ENCODE measurements at places on chromosomes 7 and 10. TPM values are rescaled to one million over a fixed set of nuclear protein-coding genes. Genes with fewer than 3 reads are reported as not detected.

- DNase-seq: no peak
Measured at GRCh38 chr10:98489561-98490481, 43.1 kb upstream of the HPS1 start.

- no peak for DNase-seq
Measured at GRCh38 chr7:51428217-51428887, 111.7 kb upstream of the COBL start.

DNA sequence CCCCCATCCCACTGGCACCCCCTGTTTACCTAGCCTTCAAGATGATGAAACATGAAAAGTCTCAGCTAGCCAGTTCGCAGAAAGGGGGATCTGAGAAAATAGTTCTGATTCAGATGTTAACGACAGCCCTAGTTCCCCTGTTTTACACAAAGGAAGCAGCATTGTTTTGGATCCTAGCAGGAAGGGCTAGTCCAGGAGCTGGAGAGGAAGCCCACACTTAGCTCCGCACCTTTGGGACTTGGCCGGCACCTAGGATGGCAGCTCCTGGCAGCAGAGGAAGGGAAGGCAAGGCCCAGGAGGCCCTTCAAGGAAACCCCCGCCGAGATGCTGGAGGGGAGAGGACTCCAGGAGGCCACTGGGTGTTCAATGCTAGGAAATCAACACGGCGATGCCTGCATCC is 29.0 kb upstream of the MGMT start:
- no peak for DNase-seq

- DNase-seq: no peak
Measured at GRCh38 chr7:146698995-146699610, 582.5 kb downstream of the CNTNAP2 start.

DNA sequence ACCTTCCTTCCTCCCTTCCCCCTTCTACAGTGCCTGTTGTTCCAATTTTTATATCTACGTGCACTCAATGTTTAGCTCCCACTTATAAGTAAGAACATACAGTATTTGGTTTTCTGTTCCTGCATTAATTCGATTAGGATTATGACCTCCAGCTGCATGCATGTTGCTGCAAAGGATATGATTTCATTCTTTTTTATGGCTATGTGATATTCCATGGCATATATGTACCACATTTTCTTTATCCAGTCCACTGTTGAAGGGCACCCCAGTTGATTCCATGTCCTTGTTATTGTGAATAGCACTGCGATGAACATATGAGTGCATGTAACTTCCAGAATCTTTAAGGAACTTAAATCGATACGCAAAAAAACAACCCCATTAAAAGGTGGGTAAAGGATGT is 39.9 kb downstream of the BET1 start:
- no peak for DNase-seq

DNA sequence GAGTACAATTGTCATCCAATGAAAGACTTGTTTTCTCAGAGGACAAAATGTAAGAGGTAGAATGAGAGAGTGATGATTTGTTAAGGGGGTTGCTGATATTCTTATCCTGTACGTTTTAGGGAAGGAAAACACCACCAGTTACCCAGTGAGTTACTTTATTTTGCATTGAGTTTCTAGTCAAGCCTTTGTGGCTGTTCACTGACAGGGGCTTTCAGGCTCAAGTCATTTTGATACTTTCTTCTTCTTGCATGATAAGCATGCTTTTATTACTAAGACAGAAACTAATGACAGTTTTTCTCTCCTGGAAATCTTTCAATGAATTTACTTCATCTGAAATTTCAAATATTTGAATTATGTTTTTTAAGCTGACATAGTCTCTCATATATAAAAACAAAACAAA is 710.2 kb upstream of the POM121L12 start:
- DNase-seq: no peak

DNA sequence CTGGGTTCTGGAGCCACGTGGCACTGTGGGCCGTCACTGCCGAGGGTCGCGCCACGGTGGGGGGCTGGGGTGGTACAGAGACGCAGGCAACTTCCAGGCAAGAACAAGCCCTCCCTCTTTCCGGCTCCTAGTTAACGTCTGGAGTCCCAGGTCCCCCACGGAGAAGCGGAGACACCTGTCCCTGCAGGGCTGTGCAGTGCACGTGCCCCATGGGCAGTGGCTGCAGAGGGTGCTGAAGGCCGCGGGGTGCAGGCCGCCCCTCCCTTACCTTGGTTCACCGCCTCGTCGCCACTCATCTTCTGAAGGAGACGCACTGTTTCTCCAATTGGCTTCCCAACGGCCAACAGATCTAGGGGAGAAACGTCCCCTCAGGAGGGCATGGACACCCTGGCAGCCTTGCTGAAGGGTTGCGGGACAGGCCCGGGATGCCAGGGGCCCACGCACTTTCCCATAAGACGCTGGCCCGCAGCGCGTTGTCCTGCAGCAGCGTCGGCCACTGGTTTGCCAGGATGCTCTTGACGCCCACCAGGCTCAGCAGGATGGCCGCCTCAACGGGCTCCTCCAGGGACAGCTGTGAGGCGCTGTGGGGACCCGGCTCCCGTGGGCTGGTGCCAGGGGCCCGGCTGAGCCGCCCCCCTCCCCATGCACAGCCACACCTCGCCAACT is 24.3 kb upstream of the NKX6-2 start:
- DNase-seq: peak; percentile 69

GRCh38 chr7:158120316-158120715 is 467.3 kb downstream of the PTPRN2 start:
- DNase-seq: peak; percentile 22

- DNase-seq: peak; percentile 43
Measured at GRCh38 chr10:101769541-101770180, 6.3 kb downstream of the FGF8 start.

DNA sequence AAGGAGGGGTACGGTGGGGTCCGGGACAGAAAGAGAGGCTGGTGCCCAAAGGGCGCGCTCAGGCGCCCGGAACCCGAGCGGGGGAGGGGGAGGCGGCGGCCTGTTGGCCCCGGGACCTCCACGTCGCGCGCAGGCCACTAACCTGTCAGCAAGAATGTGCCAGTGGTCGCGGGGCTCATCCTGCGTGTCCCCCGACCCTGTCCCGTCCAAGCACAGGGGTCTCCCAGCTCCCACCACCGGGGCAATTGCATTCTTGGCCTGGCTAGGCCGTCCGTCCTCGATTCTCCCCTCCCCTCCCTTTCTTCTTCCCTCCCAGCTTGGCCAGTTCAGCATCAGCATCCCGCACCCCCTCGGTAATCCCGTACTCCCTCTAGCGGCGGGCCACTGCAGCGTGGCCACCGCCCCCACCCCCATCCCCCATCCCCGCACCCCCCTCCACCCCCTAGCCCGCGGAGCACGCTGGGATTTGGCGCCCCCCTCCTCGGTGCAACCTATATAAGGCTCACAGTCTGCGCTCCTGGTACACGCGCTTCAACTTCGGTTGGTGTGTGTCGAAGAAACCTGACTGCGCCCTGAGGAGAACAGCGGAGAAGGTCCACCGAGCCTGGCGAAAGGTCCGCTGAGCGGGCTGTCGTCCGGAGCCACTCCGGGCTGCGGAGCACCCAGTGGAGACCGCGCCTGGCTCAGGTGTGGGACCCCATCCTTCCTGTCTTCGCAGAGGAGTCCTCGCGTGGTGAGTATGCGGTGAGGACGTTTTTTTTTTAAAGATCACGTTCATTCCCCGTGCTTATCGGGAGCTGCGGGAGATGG is at the start of gene SGCE:
Gene SGCE, minus strand, starts transcription at position 286 of the 810 bp plus-strand sequence. Its CDS starts 35 bp downstream, at position 251.
- peak; percentile 81 for DNase-seq

DNA sequence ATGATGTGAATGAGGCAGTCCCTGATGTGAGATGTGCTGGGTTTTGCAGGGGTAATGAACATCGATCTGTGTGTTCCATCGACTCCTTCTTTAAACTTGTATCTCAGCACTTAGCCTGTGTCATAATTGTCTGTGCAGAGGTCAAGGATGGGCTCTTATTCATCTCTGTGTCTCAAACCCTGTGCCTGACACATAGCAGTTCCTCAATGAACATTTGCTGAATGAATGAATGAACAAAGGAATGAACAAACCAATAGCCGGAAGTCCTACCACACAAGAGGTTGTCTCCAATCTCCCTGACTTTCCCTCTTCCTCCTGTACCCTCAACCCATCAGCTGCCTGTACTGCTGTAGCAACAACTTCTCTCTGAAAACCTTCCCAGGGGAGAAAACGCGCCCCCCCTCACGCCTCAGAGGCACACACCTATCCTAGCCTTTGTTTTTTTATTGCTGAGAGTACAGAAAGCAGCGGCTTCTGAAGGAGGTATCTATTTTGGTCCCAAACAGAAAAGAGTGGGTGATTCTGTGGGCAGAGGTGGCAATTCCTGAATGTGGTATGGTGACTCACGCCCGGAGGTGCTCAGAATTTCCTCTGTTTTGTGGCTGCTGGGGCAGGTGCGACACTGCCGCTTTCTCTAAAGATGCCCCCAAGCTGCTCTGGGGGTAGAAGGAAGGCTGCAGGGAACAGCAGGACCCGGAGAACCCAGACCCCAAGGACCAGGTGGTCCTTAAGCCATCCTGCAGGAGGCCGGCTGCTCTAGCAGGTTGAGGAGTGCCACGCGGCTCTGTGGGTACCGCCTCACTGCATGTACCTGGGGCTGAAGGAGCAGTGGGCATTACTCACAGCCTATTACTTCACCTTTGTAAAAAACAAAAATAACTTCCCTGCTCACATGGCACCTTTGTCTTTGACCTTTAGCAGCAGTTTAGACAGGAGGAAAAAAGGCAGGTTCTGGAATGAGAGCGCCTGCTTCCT is 9.6 kb downstream of the IL2RA start:
- DNase-seq: peak; percentile 72

DNA sequence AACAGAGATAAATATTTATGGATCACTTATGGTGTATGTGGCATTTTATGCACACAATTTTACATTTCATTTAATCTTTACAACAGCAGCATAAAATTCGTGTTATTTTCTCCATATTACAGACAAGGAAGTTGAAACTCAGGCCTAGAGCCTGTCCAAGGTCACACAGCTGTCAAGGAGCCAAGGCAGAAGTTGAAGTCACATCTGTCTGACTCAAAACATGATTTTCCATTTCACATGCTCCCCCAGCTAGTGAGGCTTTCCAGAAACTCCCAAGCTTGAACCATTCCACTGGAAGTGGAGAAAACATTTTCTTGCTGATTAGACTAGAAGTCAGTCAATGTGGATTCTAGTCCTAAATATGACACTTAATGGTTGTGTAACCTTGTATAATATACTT is 110.5 kb downstream of the HECTD2 start:
- DNase-seq: no peak

DNA sequence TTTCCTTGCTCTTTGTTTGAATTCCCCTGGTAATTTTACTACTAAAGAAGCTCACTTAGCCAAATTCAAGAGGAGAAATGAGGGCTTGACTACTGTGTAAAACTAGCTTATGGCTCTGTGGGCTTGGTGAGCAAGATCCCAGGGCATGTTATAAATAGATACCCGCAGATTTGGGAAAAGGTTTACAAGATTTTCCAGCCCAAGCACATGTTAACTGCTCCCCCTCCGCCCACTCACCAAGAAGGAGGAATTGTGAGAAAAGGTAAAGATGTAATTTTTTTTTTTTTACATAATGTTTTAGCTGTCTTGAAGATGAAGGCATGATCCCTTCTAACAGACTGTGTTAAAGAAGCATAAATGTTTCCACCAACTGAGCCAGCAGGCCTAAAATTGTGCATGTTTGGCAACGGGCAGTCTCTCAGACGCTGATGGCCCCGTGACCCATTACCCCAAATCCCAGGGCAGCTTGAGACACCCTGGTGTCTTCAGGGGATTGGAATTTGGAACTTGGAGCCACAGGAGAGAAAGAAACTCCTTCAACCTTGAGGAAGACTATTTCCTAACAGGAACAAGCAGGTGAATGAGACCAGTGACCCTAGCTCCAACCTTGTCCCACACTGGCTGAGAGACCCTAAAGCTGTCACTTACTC is 429.8 kb upstream of the CELF2 start:
- DNase-seq: no peak

DNA sequence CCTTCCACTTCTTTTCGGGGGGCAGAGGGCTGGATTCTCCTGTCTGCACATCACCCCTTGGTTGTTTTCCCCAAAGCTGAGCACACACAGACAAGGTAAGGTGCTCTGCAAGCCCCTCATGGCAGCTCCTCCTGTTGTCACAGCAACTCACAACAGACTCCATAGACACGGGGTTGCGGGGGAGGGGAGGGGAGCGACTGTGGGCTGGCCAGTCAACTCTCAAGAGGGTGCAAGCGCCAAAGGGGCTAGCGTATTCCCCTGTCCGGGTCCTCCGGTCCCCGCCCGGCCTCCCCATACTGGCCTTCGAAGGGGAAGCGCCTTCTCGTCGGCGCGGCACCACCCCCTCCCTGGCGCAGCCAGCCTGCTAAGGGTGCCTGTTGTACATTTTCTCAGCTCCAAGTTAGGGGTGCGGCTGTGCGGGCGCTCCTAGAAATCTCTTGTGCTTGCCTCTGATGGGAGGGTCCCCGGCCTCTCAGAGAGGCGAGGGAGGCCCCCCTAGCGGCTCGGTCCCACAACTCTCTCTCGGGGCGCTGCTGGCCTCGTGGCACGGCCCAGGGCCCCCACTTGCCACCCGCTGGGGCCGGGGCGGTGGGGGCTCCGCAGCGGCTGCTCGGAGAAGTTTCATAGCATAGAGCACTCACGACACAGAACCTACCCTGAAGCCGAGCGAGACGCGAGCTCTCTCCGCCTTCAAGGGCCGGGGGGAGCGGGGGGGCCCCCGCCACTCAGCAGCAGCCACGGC is 498 bp downstream of the RHOBTB1 start:
- peak; percentile 86 for DNase-seq

DNA sequence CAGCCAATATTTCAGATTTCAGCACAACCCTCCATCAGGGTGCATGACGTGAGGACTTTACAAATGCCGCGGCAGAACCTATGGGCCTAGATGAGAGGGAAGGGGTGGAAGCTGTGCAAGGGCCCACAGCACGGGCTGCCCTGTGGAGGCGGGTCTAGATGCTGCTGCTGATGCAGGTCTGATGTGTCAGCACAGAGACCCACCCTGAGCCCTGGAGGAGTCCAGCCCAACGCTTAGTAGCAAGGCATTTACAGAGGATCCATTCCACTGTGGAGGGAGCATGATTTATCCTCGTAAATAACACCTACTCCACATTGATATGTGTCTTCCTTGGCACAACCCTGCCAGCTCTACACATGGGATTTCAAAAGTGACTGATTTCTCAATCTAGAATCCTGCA is 48.5 kb downstream of the MYL10 start:
- DNase-seq: no peak

- no peak for DNase-seq
Measured at GRCh38 chr10:62759599-62760175, 44.8 kb upstream of the ADO start.

DNA sequence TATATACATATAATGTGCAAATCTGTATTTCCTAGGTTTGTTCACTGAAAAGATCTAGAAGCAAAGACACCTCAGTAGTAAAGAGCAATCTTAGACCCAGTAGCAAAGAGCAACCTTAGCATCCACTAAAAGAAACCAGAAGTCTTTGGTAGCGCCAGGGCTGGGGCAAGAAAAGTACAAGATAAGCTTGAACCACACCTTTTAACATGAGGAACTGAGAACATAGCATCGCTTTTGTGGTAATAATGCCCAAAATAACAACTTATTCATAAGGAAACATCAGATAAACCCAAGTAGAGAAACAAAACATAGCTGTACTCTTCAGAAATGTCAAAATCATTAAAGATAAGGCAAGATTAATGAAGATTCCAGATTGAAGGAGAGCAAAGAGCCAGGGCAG is 173.4 kb downstream of the IMMP2L start:
- DNase-seq: no peak

- no peak for DNase-seq
Measured at GRCh38 chr7:52959878-52960660, 75.4 kb upstream of the POM121L12 start.

SAMD9L gene
- 4.1 TPM for total RNA-seq

TAC1 gene
- total RNA-seq: not detected

MEIG1 gene
- total RNA-seq: 0.54 TPM

PNLIPRP1 gene
- not detected for total RNA-seq

OPALIN gene
- total RNA-seq: not detected

Data from cardiac septum (tissue), 1 donor.